ENCODE measurements at places on chromosomes 1 and 21. TPM values are rescaled to one million over a fixed set of nuclear protein-coding genes. Genes with fewer than 3 reads are reported as not detected.

BRINP3 gene
- not detected for total RNA-seq

ADAM30 gene
- not detected for total RNA-seq

XCL2 gene
- not detected for total RNA-seq

RPTN gene
- total RNA-seq, result not detected

HES2 gene
- total RNA-seq, result 3.9 TPM

MPL gene
- total RNA-seq, result not detected

APP gene
- 367 TPM for total RNA-seq

GNAT2 gene
- total RNA-seq, result not detected

CDC42BPA gene
- 36.9 TPM for total RNA-seq

GBP3 gene
- total RNA-seq, result 1.7 TPM

MAN1C1 gene
- 1.5 TPM for total RNA-seq

CACNA1S gene
- total RNA-seq, result not detected

FAM43B gene
- total RNA-seq, result 0.09 TPM

TMPRSS15 gene
- 0.12 TPM for total RNA-seq

NPHS2 gene
- not detected for total RNA-seq

IGSF9 gene
- total RNA-seq, result 0.89 TPM

TIAM1 gene
- 7.0 TPM for total RNA-seq

PTPRC gene
- total RNA-seq, result 3.1 TPM

C1QC gene
- total RNA-seq, result not detected

PPIH gene
- 114 TPM for total RNA-seq

QSOX1 gene
- total RNA-seq, result 222 TPM

COL6A2 gene
- total RNA-seq, result 221 TPM

ST3GAL3 gene
- total RNA-seq, result 8.9 TPM

MROH7 gene
- total RNA-seq, result not detected

OR2G6 gene
- total RNA-seq, result not detected

OPTC gene
- total RNA-seq, result not detected

LHX8 gene
- total RNA-seq, result not detected

FALEC gene
- 0.55 TPM for total RNA-seq

RGSL1 gene
- not detected for total RNA-seq

All from A172 (cell line).